ENCODE measurements at places on chromosomes 6 and 20. TPM values are rescaled to one million over a fixed set of nuclear protein-coding genes. Genes with fewer than 3 reads are reported as not detected.

EPHA7 gene
- polyA plus RNA-seq: 0.29 TPM

DNA sequence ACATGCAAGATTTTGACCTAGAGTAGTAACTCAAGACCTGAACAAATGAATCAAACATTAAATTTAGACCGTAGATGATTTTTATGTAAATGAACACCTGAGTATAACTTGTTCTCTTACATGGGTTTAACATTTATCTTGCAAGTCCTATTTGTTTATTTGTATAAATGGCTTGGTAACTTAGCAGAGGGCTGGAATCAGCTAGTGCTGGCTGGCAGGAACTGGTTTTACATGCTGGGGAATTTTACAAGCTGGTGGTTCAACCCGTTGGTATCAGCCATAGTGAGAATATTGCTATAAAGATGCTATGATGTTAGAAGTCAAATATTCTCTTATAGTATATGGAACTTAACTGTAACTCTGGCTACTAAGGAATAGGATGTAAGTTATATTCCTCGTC, 8.9 kb downstream of the SLC22A2 start:
- no peak for DNase-seq

DNA sequence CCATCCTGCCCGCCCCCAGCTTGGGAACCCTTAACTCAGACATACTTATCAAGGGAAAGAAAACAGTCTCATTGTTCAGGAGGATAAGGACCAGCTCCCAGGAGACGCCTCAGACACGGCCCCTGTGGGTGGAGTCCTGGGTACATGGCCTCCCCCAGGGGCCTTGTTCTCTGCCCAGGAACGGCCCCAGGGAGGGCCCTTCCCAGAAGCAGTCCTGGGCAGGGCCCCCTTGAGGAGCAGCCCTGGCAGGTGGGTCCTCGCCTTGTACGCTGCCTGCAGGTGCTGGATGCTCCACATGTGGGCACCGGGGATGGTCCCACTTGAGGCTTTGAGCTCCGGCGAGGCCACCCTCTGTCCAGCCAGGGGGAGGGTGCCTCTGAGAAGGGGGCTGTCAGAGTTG, 4.5 kb upstream of the GATA5 start:
- DNase-seq: no peak

DNA sequence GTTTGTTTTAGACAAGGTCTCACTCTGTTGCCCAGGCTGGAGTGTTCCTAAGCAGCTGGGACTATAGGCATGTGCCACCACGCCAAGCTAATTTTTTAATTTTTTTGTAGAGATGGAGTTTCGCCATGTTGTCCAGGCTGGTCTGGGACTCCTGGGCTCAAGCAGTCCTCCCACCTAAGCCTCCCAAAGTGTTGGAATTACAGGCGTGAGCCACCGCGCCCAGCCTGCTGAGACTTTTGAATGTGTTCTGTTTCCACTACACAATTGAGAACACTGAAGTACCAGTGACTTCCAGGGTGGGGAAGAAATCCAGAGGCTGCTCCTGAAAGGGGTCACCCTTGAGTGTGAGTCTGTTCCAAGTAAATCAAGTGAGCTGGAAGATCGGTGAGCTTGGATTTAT, 81.3 kb upstream of the ARMC2 start:
- DNase-seq: no peak

GRCh38 chr6:163955756-163956155, 541.2 kb downstream of the QKI start:
- no peak for DNase-seq
